Activated CD4-positive, CD25-positive, alpha-beta regulatory T cell treated with anti-CD3 and anti-CD28 coated beads, Interleukin-2, amount 50 U/mL, for 16 hours (primary cell): ENCODE measurements at places on chromosomes 3 and 15.

DNA sequence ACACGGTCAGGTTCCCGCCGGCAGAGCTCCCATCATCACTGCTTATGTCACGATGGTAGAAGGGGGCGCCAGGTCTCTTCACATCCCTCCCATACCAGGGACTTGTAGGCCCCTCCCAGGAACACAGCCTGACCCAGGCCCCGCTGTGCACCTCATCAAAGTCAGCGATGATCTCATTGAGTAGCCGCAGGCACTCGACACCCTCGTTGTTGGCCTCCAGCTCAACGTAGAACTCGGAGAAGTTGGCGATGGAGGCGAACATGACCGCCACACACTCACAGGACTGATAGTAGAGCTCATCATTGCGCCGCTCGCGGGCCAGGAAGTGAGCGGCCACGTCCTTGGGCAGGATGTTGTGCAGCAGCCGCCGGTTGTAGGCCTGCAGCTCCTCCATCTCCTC is 89.2 kb downstream of the SEC22A start:
- DNase-seq = no peak

DNA sequence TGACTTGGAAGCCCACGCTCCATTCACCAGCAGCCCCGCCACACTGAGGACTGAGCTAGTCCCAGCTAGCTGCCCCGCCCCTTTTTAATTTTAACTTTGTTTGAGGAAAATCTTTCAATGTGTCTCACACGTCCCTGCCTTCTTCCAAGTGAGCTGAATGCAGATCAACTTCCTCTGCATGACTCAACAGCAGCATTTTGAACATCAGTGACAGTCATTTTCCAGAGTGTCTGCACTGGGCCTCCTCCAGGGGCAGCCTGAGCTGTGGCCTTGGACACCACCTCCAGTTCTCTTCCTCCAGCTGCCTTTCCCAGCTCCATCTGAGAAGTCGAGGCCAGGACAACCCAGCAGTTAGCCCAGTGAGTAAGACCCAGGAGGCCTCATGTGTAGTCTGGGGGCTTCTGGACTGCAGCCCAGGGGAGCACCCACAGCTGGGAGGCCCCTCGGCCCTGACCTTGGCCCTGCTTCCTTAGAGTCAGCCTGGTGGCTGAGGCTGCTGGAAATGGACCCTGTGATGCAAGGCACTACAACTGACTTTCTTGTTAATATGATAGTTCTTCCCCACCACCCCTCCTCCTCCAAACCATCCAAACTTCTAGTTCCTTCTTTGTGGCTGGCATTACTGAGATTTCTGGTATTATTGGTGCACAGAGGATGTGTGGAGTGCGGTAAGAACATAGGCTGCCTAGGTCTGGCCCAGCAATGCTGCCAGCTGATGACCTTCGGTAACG is 21.4 kb upstream of the ESYT3 start:
- no peak for DNase-seq

GRCh38 chr3:105096071-105096470 is 270.6 kb upstream of the ALCAM start:
- DNase-seq = no peak

DNA sequence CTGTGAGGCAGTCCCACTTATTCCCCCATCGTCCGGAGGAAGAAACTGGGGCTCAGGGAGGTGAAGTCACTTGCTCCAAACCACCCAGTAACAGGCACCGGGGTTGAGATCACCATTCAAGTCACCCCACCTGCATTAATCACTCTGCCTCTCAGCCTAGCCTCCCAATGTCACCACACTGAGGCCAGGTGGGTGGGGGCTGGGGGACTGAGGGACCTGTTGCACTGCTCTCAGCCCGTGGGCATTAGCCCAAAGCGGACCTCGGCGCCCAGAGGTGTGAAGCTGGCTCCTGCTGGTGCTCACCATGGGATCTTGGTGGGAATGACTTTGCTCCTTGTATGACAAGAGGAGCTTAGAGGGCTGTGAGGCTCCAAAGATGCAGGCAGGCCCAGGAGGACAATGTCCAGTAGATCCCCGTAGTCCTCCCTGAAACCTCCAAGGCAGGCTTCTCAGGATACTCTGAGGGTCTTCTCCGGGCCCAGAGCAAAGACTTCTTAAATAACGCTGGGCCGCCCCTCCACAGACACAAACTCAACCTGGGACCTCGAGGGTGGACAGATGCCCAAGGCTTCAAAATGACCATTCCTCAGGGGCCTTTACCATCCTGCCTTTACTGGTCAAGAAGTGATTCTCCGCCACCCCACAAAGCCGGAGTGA is 1.7 kb downstream of the NT5DC2 start:
- no peak for DNase-seq

DNA sequence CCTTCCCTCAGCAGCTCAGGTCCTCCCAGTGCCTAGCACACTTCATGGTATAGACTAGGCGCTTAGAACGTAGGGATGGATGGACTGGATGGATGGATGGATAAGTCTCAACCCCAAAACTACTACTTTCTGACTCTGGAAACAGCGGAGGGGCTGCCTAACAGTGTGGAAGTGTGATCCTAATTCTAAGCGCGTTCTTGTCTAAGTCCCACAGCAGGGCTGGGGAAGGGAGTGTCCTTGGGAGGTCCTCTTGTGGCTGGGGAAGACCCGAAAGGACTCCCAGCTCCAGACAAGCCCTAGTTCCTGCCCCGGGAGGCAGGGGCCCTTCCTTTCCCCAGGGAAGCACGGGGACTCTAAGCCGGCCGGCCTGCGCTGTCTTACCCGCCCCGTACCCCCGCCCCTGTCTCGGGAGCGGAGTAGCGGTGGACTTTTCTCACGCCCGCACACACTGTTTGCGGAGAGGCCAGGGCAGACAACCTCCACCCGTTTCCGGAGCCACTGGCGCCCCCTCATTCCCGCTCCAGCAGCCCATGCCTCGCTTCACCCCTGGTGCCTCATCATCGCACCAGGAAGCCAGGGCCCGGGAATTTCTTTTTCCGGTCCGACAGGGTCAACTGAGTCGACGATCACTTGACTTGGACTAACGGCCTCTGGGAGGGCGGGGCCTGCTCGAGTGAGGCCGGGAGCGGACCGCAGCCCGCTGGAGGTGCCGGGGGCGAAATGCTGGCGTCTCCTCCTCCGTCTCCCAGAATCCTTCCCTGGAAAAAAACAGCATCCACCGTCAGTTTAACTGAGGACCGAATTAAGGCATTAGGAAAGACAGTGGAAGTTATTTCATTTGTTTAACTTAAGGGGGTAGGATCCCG is 133.3 kb downstream of the TBC1D2B start:
- no peak for DNase-seq

GRCh38 chr3:181454451-181455027 is 257.2 kb upstream of the SOX2 start:
- no peak for DNase-seq

GRCh38 chr3:81888914-81889557 is 127.6 kb upstream of the GBE1 start:
- no peak for DNase-seq

GRCh38 chr3:50623840-50624474 is 7.0 kb downstream of the MAPKAPK3 start:
- no peak for DNase-seq

DNA sequence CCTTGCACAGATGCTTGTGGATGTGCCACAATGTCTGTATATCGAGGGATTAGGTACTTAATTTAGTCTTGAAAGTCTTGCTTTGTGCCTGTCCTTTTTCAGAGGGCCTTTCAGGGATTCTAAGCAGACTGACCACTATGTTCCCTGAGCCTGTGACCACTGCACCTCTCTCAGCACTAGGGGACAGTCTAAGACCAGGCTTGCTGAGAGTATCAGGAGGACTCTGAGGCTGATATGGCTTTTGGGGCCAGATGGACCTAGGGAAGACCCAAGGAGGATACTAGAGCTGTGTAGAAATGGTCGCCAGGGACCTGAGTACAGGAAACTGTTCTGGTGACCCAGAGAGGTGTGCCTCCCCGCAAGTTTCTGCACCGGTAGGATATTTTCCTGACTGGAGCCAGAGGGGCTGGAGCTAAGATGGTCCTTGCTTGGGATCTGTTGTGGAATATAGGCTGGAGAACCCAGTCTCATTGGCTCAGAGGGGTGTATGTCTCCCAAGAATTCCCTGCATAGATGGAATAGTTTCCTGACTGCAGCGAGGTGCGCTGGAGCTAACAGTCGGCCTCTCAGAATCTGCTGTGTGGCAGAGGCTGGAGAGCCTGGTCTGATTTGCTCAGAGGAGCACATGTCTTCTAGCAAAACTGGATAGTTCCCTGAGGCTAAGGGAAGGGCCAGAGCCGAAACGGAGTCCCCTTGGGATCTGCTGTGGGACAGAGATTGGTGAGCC is 213.2 kb upstream of the DCBLD2 start:
- no peak for DNase-seq

GRCh38 chr3:194043516-194043915 is 92.4 kb upstream of the HES1 start:
- no peak for DNase-seq

GRCh38 chr3:77042882-77043281 is 3.0 kb downstream of the ROBO2 start:
- DNase-seq = no peak

GRCh38 chr3:45083023-45083422 is 56.9 kb downstream of the CLEC3B start:
- DNase-seq = no peak

DNA sequence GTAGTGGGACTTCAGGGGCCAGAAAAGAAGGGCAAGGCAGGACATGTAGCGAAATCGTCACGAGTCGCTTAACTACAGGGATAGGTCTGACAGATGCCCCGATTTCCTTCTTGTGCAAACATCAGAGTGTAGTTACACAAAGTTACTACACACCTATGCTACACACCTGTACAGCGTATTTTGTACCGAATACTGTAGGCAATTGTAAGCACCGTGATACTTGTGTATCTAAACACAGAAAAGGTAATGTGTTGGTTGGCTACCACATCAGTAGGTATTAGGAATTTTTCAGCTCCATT is 515 bp upstream of the MTHFS start:
- DNase-seq = no peak

GRCh38 chr15:57070674-57071073 is 152.2 kb downstream of the TCF12 start:
- DNase-seq = no peak

DNA sequence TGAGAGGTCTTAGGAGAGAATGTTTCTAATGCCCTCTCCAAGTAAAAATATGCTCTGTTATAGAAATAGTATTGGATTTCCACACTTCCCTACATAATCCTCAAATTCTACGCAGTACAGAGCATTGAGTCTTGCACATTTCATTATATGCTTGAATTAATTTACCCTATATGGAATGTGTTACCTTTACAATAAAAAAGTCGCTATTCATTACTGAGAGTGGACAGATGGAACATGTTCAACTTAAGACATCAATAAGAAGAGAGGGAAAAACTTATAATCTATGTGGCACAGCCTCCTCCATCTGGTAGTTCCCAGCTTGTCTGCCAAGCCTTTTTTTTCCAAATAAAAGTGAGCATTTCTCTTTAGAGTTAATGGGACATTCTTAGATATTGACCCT is 417.9 kb downstream of the MECOM start:
- DNase-seq = no peak

DNA sequence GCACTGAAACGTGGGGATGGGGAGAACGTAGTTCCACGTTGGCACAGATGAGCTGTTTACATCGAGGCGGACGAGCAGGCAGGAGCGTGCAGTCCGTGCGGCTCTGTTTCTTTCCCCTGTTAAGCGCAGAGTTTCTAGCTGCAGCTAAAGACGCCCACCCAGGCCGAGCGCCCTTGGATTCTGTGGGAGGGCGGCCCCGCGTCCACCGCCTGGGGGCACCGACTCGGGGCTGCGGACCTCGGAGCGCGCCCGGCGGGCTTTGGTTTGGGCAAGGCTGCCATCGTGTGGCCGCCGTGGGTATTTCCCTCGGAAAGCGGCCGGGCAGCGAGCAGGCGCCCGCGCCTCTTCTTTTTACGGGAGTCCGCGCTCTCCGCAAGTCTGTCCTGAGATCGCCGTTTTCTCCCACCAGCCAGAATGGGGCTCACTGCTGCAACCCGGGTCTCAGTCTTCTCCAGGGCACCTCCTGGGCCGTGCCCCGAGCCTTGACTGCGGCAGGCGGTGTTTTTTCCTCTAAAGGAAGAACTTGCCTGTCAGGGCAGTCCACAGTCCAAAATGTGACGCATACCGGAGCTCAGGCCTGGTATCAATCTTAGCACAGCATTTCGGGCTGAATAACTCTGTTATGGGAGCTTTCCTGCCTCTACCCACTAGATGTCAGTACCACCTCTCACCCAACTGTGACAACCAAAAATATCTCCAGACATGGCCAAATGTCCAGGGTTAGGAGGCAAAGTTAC is 219.9 kb upstream of the IGF1R start:
- peak; percentile 22 for DNase-seq

DNA sequence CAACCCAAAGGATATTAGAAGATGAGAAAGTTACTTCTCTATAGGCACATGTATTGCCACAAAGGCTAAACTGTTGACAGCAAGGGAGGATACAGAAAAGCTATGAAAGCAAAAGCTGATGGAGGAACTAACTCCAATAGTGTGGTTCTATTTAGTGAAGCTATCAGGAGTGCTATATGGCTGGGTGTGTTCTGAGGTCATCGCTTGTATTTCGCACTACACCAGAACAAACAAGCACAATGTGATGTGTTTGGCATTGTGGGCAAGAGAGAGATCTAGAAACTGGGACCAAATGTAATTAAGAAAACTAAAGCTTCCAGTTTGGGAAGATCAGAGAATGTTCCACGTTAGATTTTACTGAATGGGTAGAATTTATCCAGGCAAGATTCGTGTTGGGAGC is 220.4 kb upstream of the UMPS start:
- DNase-seq = no peak

GRCh38 chr15:60076582-60077276 is 72.6 kb downstream of the FOXB1 start:
- DNase-seq = no peak

DNA sequence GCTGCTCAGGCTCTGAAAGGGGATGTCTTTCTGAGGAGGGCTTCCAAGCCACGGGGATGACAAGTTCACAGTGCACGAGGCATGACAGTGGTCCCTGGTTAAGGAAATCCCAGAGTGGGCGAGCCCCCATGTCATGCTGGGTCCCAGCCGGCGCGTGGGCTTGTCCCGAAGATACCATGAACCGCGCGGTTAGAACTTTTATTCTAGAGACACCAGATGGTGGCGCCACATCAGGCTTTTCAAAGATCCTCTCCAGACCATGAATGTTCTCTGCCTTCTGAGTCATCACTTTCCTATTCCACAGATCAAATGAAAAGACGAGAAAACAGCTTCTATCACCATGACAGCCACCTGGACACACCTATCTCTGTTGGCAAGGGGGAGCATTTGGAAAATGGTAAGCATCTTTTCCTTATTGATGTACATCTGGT is 227.8 kb upstream of the LYSMD4 start:
- DNase-seq = no peak

DNA sequence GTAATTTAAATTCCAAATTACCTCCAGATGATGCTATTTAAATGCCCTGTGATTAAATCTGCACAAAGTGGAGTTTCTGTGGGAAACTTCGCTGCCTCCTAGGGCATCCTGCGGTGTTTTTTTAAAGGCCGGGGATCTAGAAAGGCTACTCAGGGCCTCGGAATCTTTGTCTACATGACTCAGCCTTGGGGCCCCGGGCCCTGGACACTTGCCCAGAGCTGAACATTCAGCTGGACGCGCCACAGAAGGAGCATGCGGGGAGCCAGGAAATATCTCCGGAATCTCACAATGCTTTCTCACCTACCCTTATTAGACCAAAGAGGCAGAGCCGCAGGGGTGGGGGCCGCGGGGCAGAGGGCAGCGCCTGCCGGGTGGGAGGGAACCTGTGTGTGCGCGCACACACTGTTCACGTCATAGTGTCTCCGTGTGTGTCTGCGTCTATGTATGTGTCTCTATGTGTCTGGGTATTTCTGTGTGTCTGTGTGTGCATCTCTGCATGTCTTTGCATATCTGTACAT is 145.5 kb upstream of the TPM1 start:
- DNase-seq = no peak
